ENCODE measurements at places on chromosomes 12 and 14.

GRCh38 chr14:71089971-71090370 is 182.7 kb downstream of the PCNX1 start:
- DNase-seq, result no peak

DNA sequence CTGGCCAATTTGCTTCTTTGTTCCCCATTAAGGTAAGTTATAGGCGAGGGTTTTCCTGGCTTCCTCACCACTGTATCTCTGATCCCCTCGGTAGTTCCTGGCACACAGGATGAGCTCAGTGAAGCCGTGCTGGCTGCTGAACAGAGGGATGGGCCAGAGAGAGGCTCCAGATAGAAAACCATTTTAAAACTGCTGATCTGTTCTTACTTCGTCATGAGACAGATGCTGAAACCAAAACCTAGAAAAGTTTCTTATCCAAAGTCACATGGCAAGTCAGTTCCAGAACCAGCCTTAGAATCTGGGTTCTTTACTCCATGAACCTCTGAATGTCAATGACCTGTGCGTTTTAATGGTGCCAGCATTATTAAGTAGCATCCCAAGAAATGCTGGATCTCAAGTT is 76.3 kb upstream of the RIN3 start:
- no peak for DNase-seq

DNA sequence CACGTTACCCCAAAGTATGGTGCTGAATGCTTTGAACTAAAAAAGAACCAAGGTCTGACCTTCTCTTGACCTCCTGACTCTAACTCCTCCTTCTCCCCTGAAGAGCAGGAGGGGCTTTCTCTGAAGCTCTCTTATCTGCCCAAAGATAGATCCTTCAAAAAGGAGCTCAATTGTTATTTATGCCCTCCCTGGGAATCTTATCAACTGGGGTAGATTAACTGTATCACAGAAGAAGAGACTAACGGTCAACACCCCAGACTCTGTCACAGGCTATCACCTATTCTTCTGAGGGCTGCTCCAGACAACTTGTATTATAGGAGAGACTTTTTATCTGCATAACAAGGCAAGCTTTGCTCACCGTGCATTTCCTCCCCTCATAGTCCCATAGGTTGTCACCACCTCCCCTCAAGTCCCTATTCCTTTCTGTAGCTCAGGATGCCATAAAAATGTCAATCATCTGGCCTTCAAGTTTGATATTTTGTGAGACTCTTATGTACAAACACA is 86.6 kb downstream of the PAPLN start:
- DNase-seq, result no peak

GRCh38 chr12:120223458-120224303 is 22.8 kb upstream of the RPLP0 start:
- DNase-seq, result no peak

GRCh38 chr12:70617450-70617849 is 19.8 kb downstream of the PTPRB start:
- DNase-seq, result no peak
